ENCODE measurements at places on chromosomes 16 and 17. TPM values are rescaled to one million over a fixed set of nuclear protein-coding genes. Genes with fewer than 3 reads are reported as not detected.

GRCh38 chr17:67649891-67650290 is 67.8 kb upstream of the NOL11 start:
- DNase-seq: peak; percentile 8

KRT24 gene
- total RNA-seq: not detected

PIRT gene
- not detected for total RNA-seq

DNA sequence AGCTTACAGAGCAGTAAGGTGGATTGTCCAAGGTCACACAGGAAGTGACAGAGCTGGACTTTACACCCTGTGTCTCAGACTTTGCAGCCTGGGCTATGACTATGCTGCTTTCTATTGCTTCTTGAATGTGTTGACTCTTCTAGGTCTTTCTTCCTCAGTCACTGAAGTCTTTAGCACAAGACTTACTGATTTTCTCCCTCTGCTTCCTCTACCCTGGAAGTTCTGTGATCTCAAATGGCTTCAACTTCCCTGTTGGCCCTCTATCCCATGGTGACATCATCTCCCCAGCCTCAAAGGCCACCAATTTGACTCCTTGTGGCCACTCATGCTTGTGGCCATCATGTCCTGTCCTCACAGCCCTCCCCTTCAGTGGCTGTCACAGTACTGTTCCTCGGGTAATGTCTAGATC is 181.3 kb downstream of the HS3ST3A1 start:
- DNase-seq: no peak

KRTAP4-9 gene
- not detected for total RNA-seq

SCIMP gene
- 6.1 TPM for total RNA-seq

GRCh38 chr16:80103463-80103862 is 437.3 kb upstream of the DYNLRB2 start:
- DNase-seq: no peak

OXLD1 gene
- 20.0 TPM for total RNA-seq

CCDC200 gene
- not detected for total RNA-seq

GRCh38 chr16:85959686-85960085 is 60.7 kb downstream of the IRF8 start:
- DNase-seq: no peak

DNA sequence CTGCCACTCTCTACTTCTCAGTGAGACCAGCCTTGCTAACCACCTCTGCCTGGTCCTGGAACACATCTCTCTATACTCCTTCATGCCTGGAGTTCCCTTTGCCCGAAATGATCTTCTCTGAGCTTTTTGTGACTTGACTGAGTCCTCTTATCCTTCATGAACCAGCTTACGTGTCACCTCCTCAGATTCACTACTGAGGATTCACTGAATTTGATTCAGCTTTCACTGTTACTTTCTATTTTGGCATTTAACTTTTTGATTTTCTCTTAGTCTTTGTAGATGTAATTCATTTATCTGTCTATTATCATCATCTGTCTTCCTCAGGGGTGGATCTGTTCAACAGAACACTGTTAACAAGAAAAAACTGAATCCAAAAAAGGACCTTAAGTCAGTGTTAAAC is 95.6 kb downstream of the RPGRIP1L start:
- no peak for DNase-seq

DNA sequence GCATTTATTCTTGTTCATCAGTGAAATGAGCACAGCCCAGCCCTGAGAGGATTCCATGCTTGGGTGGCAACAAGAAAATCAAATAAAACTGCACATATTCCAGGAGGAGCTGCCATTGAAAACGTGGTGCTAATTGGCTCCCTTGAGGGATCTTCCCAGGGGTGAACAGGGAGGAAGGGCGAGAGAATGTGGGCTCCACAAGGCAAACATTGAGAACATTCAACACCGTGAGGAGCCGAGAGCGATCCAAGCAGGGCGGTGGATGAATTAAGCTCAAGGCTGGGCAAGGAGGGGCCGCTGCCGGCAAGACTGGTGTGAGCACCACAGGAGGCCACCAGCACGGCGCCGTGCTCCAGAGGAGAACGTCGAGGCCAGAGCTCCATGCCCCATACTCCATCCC is 166.9 kb downstream of the C16orf95 start:
- no peak for DNase-seq

DNA sequence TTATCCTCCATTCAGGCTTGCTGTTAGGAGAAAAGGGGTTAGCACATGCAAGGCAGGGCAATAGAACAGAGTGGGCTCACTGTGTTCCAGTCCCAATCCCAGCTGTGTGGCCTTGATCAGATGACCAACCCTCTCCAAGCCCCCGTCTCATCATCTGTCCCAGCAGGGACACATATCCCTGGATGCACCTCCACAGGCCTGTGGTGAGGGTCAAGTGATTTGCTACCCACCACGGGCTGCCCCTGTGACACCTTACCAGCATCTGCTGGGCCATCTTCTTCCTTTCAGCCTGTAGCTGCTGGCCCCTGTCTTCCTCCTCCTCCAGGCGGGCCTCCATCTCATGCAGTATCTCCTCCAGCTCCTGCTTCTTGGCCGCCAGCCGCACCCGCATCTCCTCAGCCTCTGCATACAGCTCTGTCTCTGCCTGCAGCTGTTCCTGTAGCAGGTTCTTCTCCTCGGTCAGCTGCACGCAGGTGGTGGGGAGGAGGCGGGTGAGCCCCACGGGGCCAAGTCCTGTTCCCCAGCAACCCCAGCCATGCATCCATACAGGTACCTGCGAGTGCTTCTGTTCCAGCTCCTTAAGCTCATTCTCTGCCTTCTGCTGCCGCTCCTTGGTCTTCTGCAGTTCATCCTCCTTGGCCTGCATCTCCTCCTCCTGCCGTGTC is 91.3 kb downstream of the NDE1 start:
- DNase-seq: no peak
